Cortex of kidney (tissue), 1 donor: ENCODE measurements at places on chromosomes 7 and 10.

DNA sequence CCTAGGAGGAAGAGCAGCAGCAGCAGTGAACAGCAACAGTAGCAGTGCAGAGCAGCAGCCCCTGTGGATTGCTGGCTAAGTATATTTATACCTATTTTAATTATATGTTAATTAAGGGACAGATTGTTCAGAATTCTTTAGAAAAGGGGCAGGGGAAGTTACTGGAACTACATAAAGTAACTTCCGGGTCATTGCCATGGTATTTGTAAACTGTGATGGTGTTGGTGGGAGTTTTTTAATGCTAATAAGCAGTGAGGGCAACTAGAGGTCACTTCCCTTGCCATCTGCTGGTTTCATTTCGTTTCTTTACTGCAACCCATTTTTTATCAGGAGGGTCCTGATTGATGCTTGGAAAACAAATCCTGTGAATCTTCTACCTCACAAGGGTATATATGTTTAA is 229.8 kb upstream of the PODXL start:
- no peak for DNase-seq

DNA sequence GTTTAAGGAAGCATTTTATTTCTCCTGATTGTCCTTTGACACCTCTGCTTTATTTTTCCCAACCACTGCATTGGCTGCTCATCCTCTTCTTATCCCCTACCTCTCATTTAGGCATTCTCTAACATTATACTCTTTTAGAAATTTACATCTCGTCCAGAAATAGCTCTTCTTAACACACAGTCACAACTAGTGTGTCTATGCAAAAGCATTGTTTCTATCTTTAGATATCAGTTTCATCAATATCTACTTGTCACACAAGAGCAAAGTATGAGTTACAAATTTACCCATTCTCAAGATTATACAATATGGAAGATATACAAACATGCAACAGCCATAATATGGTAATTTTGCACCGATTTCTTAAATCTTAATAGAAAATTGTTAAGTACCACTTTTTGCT is 35.7 kb upstream of the MDFIC start:
- no peak for DNase-seq

- DNase-seq: no peak
Observed at GRCh38 chr7:3029138-3029537, 14.5 kb downstream of the CARD11 start.

- DNase-seq: no peak
Observed at GRCh38 chr10:100345570-100346330, 1.3 kb upstream of the SCD start.

DNA sequence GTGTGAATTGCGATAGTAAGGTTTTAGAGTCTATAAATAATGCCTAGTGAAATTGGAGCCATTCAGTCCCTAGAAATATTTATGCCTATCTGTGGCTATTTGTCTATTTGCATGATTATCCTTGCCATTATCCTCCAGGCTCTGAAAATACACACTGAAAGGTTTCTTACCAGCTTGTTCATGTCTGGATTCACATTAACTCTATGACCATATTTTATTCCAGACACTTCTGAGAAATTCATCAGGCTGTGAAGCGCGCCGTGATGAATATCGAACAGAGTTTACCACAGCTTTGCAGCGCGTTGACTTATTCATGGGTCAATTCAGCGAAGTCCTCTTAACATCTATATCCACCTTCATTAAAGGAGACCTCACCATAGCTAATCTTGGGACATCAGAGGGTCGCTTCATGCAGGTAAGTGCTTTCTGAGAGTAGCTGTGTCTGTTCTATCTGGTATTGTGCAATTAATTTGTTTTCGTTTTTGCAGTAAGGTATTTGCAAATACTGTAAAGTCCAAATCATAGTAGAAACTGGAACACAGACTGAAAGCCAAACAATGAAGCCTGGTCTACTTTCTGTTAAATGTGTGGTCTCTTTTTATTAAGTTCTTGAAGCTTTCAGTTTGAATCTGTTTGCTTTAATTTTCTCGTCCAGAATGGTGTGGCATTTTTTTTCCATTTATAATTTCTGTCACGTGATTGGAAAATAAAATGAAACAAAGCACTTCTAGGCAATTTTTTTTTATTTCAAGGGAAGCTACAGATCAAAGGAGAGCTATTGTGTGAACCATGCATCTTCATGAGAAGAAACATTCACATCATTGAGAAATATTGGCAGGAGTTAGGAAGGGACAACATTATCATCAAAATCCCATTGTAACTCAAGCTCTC is 59.7 kb downstream of the MET start:
- DNase-seq: no peak

DNA sequence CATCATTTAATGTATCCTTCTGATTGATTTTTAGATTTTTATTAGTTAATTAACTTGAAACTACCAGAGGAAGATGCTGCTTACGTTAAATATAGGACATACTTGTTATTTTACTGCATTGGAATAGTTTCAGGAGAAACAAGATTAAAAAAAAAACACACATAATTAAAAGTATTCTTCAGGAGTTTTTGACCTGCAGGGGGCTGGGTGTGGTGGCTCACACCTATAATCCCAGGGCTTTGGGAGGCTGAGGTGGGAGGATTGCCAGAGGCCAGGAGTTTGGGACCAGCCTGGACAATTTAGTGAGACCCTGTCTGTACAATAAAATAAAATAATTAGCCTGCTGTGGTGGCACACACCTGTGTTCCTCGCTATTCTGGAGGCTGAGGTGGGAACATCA is 10.7 kb downstream of the CBLL1 start:
- no peak for DNase-seq

GRCh38 chr7:55556031-55556430 is 16.3 kb downstream of the VOPP1 start:
- no peak for DNase-seq

- DNase-seq: no peak
Observed at GRCh38 chr7:138980563-138981291, 462 bp downstream of the KIAA1549 start.

DNA sequence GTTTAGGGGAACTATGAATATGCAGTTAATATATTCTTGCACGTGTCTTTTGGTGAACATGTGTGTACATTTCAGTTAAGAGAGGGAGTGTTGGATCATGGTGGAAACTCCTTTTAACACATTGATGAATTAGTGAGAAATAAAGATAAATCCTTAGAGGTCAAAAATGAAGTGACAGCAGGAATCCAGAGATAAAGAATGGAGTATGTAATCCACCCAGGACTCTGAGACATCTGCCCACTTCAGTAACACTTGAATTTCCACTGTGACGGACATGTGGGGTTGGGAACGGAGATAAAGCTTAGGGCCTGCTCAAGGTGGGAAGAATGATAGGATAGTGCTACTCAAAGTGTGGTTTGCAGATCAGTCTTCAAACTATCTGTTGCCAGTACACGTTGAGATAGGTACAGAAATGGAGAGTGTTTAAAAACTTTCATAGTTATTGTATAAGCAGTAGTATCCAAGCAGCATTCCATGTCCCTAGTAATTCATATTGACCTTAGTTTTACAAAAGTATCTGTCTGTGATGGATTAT is 6.6 kb upstream of the RELN start:
- no peak for DNase-seq

DNA sequence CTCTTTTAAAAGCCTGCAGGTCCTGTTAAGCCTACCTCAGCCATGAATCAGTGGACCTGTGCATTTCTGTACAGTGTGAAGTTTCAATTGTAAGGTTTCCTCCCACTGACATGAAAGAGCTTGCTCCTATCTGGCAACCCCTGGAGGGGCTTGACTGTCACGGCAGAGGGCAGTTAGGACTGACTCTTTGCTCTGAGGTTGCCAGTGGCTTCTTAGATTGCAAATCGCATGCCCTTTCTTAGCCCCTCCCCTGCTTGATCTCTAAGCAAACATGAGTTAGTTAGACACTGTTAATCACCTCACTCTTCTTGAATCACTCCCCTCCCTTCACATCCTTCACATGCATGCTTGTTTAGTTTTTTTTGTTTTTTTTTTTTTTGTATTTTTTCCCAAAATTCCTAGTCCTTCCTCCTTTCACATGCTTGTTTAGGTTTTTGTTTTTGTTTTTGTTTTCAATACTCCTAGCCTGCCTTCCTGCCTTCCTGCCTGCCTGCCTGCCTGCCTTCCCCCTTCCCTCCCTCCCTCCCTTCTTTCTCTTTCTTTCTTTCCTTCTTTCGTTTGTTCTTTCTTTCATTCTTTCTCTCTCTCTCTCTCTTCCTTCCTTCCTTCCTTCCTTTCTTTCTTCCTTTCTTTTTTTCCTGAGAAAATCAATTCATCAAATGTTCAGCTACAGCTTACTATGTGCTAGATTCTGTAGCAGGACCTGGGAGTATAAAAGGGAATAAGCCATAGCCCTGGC is 6.0 kb upstream of the HIPK2 start:
- no peak for DNase-seq

GRCh38 chr7:73907554-73908122 is 46.7 kb downstream of the TMEM270 start:
- no peak for DNase-seq

DNA sequence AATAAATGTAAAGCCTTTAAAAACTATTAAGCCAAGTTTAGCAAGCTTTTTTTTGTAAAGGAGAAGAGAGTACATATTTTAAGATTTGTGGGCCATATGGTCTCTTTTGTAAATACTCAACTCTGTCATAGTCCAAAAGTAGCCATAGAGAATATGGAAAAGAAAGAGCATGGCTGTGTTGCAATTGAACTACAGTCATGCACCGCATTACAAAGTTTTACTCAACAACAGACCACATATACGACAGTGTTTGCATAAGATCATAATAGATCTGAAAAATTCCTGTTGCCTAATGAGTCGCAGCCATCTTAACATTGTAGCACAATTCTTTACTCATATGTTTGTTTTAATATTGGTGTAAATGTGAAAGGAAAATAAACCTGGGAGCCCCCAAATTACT is 440.8 kb downstream of the HTR7 start:
- DNase-seq: no peak

GRCh38 chr7:102321351-102322201 is 34.7 kb downstream of the SPDYE6 start:
- no peak for DNase-seq

DNA sequence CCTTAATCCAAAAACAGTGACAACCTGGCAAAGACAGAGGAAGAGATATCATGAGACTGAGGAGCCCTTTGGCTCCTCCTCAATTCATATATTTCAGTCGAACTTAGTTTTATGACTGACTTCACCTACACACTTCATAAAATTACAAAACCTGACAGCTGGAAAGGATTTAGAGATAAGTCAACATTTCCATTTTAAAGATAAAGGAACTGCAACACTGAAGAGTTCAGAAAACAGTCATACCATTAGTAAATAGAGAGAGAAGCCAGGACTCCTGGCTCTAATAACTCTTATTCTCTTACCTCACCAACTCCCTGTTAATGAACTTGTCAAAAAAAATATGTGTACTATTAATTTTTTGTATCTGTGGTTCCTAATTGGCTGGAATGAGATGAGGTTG is 141.0 kb upstream of the COL1A2 start:
- DNase-seq: no peak

DNA sequence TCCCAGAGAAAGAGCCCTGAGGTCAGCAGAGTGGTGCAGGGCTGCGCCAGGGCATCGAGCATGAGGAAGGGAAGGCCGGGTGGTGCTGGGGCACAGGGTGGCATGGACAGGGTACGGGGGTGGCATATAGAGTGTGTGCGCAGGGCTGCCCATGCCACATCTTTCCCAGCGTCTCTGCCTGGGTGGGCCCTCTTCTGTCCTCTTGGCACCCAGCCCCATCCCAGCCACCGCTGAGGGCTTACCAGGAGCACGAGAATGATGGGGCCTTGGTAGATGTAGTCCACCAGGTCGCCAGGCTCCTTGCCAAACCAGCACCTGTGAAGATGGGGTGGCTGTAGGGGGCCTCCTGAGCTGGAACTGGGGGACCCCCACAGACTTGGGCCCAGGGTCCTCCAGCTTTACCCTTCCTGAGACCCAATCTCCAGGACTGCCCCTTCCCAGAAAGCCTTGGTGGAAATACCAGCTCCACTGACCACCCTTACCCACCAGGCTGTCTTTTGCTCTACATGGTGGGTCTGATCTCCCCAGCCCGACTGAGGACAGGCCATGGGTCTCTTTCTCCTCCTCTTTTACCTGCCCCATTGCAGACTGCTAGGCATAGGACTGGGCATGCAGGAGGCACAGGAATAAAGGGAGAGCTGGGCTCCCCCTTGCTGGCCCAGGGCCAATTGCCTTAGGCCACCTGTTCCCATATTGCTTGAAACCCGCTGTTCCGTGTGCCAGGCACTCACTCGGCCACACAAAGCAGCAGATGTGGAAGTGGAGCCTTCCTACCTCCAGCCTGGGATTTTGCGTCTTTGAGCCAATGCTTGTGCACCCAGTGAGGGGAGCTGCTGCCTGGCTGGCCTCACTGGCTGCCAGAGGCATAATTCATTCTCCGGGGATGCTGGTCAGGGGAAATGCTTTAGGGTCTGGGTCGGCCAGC is 21.7 kb downstream of the CRHR2 start:
- no peak for DNase-seq

DNA sequence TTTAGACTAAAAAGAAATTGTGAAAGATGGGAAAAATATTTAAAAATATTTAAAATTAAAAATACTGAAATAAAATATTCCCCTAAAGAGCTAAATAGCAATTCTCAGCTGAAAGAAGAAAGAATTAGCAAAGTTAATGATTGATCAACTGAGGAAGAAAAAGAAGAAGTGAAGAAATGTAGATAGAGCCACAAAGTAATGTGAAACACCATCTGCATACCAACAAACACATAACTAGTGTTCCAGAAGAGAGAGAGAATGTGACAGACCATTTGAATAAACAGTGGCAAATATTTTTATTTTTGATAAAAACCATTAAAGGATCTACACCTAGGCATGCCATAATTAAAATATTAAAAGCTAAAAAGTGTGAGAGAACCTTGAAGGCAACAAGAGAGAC is 784.5 kb upstream of the ZWINT start:
- no peak for DNase-seq

DNA sequence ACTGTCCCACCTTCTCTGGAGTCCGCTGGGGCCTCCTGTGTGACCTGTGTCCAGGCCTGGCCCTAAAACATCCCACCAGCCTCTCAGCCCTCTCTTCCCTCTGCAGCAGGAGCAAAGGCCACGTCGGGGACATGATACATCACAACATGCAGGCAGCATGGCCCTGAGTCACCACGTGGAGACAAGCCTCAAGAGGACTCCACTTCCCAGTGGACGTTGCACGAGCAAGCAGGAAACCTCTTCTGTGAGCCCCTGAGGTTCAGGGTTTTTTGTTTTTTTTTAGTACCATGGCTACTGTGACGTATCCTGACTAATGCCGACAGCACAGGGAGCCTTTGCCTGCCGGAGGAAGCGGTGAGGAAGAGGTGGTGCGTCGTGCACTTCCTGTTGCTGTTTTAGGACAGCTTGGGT is 165.9 kb downstream of the DNAJB6 start:
- DNase-seq: no peak

DNA sequence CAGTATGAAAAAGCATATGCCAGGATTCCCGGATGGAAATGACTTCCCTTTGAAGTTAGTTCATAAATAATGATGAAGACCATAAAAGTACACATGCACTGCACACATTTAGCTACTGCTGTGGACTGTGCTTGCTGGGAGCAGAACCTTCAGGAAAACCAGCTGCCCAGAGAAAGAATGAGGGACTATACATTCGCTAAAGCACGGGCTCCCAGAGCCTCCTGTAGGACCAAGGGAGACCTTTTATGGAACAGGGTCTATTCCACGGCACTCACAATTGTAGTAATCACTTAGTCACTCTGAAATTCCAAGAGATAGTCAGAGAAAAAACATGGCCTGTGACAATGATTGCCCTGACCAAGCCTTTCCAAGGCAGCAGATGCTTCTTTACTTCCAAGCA is 24.1 kb downstream of the SORCS3 start:
- DNase-seq: no peak

- DNase-seq: no peak
Observed at GRCh38 chr7:19772306-19772705, 1.1 kb downstream of the TMEM196 start.
